GM10248 (cell line): ENCODE measurements at places on chromosomes 1 and 21.

DNA sequence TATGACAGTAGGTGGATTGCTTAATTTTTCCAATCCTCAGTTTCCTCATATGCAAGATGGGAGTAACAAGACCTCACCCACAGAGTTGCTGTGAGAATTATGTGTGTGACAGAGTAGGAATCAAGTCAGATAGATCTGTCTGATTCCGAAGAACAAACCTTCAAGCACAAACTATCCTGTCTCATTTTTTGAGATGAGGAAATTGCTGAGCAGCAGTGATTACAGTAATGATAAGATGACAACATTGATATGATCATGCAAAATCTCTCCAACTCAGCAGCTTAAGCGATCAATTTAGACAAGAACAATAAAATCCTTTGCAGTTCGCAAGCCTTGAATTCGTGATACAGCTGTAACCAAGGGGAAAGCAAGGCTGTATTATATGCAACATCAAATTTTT lies 474.1 kb downstream of the OMA1 start:
- no peak for DNase-seq

GRCh38 chr1:154574716-154575115 lies 7.1 kb downstream of the CHRNB2 start:
- DNase-seq = no peak

DNA sequence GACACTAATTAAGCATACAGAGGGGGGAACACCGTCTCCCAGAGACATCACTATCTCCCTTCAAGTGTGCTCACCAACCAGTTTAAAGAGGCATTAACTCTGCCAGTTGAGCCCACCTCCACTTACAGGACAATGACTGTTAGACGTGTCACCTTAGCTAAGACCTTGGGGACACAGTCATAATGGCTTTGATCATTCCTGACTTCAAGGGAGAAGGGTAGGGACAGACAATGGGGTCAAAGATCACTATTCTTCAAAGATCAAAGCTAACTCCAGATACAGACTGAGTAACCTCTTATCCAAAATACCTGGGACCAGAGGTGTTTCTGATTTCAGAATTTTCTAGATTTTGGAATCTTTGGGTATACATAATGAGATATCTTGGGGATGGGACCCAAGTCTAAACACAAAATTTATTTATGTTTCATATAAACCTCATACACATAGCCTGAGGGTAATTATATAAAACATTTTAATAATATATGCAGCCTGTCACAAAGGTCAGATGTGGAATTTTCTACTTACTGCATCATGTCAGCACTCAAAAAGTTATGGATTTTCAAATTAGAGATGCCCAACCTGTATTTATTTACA lies 246.1 kb downstream of the SLC45A1 start:
- DNase-seq = no peak

DNA sequence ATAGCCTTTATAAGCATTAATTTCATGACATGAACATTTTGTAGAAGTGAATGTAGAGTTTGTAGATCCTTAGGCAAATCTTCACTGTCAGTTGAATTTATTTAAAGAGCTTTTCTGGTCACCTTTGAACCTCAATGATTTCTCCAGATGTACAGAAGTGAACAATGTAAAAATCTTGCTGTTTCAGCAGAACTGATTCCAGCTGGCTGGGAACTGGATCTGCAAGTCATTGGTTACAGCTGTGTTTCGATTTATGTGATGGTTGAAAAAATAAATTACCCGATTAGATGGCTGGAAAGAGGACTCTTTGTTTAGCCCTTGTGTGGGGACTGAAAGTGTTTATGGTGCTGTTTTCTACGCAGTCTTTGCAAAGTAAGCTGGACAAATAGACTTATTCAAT lies 849.8 kb downstream of the USP25 start:
- no peak for DNase-seq

GRCh38 chr1:117942293-117942692 lies 12.8 kb downstream of the WDR3 start:
- DNase-seq = no peak

- DNase-seq = no peak
These were observed 2.1 kb upstream of the FTCD start for GRCh38 chr21:46157396-46157986.

DNA sequence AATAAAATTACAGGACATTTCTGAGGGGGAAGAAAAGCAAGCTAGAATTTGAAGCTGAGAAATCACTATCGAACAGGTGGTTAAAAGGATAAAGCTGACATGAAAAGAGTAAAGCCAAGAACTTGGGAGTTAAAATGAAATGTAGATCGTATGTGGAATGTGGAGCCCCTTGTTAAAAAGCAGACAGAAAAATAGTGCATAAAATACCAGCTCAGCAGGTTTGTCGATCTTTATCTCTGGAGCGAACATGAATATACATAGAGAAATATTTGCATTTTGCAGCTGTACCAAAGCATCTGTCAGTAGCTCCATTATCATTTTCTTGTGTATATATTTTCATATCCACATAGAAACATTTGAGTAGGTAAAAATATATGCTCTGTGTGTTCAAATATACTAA lies 73.6 kb upstream of the CDC42BPA start:
- DNase-seq = no peak

DNA sequence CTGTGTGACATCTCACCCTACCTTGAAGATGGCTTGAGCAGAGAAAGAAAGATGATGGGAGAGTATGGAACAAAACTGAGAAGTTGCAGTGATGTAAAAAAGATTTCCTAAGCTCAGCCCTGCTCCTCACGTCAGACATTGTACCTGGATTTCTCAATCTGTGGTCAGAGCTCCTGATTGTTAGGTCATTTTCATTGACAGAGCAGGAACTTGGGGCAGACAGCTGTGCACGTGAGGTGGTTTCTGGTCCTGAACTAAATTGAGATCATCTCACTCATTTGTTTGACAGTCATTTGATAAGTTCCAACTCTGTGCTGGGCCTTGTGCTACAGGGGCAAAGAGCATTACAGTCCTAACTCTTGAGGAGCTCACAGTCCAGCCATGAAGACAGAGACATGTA lies 10.2 kb downstream of the TRAF3IP3 start:
- no peak for DNase-seq

DNA sequence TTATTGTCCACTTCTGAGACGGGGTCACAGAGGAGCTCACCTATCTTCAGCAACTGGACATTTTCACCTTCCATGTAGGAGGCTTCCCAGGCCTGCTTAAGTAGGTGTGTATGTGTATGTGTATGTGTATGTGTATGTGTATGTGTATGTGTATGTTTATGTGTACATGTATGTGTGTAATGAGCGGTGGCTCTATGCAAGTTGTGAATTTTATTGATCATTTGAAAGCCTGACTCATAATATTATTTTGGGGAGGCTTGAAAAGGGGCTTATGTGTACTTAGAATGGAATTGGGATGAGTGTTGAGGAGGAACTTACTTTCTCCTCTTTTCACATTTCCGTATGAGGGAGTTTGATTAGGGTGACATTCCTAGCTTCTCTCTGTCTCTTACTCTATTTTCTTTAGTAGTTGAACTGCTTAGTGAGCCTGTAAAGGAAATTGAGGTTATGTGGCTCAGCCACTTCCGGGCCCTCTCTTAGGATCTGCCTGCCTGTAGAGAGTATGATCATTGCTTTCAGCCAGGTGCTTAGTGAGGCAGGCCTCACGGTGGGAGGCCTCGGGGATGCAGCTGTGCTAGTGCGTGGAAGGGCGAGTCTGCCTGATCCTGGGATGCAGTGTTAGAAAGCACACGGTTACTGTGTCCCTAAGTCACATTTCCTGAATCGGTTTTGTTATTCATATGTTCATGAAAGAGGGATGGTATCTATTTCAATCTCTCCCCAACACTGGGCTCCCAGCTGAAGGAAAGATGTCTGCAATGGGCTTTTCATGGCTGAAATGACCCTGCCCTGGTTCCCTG lies 61.0 kb downstream of the IER5 start:
- DNase-seq = peak; percentile 59
